ENCODE measurements at places on chromosomes 4 and X. TPM values are rescaled to one million over a fixed set of nuclear protein-coding genes. Genes with fewer than 3 reads are reported as not detected.

BEND4 gene
- total RNA-seq, result 0.14 TPM

IRF2 gene
- total RNA-seq, result 22.5 TPM

MAGED4 gene
- 13.2 TPM for total RNA-seq

MAB21L2 gene
- total RNA-seq, result 0.43 TPM

CTAG1A gene
- not detected for total RNA-seq

DIPK2B gene
- total RNA-seq, result not detected

WDR13 gene
- total RNA-seq, result 64.9 TPM

PABPC4L gene
- total RNA-seq, result 1.4 TPM

C4orf50 gene
- not detected for total RNA-seq

GSX2 gene
- not detected for total RNA-seq

MAPK10 gene
- 1.3 TPM for total RNA-seq

DRD5 gene
- total RNA-seq, result not detected

WAS gene
- 0.29 TPM for total RNA-seq

CXCL8 gene
- total RNA-seq, result 24.9 TPM

ETDB gene
- not detected for total RNA-seq

NIPAL1 gene
- total RNA-seq, result 3.9 TPM

TRIM60 gene
- not detected for total RNA-seq

UVSSA gene
- 4.0 TPM for total RNA-seq

GPAT3 gene
- 45.9 TPM for total RNA-seq

GPC3 gene
- total RNA-seq, result 3.3 TPM

CCDC160 gene
- total RNA-seq, result 0.29 TPM

ART3 gene
- total RNA-seq, result not detected

PAGE1 gene
- total RNA-seq, result not detected

SHROOM4 gene
- 4.2 TPM for total RNA-seq

NR3C2 gene
- 1.5 TPM for total RNA-seq
